Stimulated activated CD4-positive, alpha-beta T cell treated with anti-CD3 and anti-CD28 coated beads, Interleukin-4, amount 100 ng/mL, for 1 hour (primary cell): ENCODE measurements at places on chromosomes 4 and X.

DNA sequence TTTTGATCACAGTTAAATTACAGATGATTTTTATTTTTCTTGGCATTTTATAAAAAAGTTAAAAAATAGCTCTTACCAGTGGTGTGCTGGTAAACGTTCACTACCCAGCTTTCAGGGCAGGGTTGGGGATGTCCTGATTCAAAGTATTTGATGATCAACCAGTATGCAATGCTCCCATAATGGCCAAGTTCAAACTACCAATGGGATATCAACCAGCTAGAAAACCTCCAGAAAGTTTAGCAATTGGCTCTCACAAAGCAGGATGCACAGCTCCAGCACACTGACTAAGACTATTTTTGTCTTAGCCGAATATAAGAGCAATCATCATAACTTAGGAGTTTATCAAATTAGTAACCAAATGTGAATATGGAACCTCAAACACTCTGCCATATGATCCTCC is 108.0 kb upstream of the PDE5A start:
- DNase-seq: no peak

- no peak for DNase-seq
Observed at GRCh38 chrX:104255465-104255864, 732 bp upstream of the ESX1 start.

- DNase-seq: no peak
Observed at GRCh38 chr4:35315419-35315818, 928.9 kb downstream of the ARAP2 start.

- no peak for DNase-seq
Observed at GRCh38 chr4:40441430-40441829, 106.3 kb downstream of the CHRNA9 start.

DNA sequence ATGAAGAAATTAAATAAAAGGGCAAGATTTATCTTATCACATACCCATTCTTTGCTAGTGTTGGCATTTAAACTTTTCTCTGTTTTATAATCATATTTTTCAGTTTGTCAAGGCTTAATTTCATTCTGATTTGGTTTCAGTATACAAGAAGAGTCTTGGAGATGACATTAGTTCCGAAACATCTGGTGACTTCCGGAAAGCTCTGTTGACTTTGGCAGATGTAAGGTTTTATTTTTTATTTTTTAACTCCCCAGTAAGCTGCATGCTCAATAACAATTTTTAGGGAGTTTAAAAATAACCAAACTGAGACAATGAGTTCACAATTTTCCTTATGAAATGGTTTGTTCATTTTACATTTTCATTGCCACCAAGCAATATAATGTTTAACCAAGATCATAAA is 39.8 kb downstream of the ANXA3 start:
- no peak for DNase-seq

DNA sequence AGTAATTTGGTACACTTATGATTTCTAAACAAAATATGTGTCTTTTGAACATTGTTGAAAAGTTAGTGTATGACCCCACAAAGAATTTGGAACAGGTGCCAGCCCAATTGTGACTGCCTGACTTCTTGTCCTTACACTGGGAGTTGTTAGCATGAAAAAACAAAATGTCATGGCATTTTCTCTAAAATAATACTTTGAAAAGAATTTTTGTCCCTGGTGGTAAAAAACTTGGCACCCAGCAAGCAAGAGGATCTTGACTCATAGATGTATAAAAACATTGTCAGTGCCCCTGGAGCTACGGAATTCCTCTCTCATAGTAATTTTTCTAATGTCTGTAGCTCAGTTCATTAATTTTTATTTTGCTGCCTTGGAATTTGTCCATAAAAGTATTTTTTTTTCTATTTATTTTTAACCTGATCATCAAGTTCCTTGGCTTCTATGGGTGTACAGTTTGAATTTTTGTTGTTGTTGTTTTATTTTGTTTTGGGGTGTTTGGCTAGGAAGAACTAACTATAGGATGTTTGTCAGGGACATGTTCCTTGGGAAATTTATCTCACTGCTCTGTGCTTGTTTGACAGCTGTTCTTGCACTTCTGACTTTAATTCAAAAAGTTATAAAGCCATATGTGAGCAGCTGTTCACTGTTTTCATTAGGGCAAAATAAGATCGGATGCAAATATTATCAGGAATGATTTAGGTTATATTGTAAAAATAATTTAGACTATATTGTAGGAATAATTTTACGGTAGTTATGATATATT is 95.4 kb upstream of the NUDT6 start:
- no peak for DNase-seq

DNA sequence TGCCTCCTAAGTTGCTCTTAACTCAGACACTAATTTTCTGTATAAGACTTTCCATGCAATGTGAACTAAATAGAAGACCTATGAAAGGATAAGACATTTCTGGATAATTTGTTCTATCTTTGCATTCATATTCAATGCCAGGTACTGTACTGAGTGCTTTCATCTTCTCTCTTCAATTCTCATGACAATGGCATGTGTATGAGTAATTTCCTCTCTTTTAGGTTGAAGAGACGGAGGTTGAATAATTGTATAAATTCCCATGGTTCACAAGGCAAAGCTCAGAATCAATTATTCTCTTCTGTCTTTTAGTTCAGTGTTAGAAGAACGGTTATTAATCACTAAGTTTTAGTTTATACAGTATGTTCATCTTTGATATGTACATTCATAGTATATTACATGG is 29.3 kb upstream of the CFAP299 start:
- no peak for DNase-seq

GRCh38 chr4:151922306-151922705 is 161.5 kb upstream of the GATB start:
- DNase-seq: no peak

GRCh38 chr4:74628852-74629620 is 165.3 kb downstream of the BTC start:
- no peak for DNase-seq

- DNase-seq: no peak
Observed at GRCh38 chr4:152454398-152455011, 81.4 kb downstream of the FBXW7 start.

DNA sequence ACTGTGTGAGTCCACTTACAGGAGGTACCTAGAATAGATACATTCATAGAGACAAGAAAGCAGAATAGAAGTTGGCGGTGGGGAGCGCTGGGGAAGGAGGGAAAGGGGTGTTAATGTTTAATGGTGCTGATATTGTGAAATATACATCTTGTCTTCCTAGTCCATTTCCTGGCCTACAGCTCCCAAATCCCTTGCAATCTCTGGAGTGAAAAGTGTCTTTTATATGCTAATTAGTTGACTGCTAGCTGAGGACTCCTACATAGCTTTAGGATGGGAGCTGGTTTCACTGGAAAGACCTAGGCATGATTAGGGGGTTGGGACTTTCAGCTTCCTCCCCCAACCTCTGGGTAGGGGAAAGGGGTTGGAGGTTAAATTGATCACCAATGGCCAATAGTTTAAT is 36.0 kb downstream of the FUNDC1 start:
- DNase-seq: no peak

DNA sequence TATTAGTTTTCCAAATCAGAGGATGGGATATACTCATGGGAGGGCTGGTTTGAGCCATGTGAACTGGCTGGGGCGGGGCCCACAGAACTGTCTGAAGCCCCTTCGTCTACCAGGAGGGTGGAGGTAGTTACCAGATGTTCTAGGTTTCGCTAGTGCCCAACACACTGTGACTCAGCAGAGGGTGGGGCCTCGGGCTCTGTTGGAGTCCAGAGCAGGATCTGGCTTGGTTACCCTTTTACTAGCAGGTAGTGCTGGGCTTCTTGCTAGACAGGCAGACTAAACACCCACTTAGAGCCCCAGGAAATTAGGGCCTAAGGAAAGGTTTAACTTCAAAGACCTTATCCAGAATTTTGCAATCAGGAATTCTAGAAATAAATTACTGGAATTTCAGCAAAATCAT is 56.2 kb upstream of the CHRDL1 start:
- DNase-seq: no peak

GRCh38 chrX:45524805-45525204 is 324.1 kb upstream of the DIPK2B start:
- no peak for DNase-seq

GRCh38 chr4:90198086-90198847 is 71.1 kb downstream of the CCSER1 start:
- no peak for DNase-seq

DNA sequence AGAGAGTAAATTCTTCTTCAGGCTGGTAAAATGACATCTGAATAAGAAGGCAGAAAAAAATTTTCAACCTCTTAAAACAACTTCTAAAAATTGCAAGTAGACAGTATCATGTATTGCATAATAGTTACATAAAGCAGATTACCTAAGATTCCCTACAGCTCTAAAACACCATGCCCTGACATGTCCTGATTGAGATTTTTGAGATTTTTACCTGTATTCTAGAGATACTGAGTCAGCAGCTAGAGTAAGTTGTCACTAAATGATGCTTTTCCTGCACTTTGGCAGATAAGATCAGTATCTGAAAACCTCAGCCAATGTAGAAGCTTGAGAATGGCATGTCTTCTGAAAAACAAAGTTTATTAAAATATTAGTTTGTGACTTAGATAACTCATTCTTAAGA is 713.6 kb downstream of the CCSER1 start:
- no peak for DNase-seq

GRCh38 chr4:119031218-119031617 is 104.4 kb upstream of the MYOZ2 start:
- DNase-seq: no peak

GRCh38 chrX:105694839-105695238 is 127.5 kb upstream of the NRK start:
- DNase-seq: no peak

DNA sequence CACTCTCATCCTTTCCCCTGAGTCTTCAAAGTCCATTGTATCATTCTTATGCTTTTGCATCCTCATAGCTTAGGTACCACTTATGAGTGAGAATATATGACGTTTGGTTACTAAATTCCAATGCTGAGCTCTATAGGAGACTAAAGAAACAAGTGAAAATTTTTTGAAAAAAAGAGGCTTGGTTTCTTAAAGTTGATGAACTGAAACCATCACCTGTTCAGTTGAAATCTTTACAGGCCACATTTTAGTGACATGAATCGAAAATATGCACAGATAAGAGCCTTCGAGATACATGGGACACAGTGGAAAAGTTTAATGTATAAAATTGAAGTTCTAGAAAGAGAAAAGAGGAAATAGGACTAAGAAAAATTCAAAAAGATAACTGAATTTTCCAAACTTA is 195.8 kb downstream of the GPM6A start:
- no peak for DNase-seq

DNA sequence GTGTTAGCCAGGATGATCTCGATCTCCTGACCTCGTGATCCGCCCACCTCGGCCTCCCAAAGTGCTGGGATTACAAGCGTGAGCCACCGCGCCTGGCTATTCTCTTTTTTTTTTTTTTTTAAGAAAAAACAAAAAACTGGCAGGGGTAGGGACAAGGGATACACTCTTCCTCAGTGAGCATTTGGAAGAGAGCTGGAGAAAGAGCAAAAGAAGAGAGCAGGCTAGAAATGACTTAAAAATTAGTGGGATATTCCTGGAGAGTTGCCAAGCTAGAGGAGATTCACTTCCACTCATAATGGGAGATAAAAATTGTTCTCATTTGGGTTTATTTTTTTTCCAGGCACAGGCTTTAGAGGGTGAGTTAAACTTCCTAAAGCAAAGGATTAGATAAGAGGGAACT is 140.0 kb upstream of the SCML1 start:
- no peak for DNase-seq

DNA sequence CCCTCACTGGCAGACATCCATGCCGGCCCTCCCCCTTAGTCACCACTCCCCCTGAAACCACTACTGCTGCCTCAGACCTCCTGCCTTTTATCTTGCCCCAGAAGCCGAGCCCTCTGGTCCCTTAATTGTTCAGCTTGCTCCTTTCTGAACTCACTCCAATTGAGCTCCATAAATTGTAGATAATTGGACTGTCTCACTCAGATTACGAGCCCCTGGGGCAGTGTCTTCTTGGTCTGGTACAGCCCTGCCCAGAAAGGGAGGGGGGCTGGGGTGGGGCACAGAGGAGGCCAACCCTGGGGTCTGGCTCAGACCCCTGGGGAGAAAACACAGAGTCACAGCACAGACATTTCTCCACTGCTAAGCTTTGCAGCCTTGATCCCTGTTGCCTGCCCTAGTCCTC is 39.4 kb downstream of the NALF2 start:
- DNase-seq: no peak

DNA sequence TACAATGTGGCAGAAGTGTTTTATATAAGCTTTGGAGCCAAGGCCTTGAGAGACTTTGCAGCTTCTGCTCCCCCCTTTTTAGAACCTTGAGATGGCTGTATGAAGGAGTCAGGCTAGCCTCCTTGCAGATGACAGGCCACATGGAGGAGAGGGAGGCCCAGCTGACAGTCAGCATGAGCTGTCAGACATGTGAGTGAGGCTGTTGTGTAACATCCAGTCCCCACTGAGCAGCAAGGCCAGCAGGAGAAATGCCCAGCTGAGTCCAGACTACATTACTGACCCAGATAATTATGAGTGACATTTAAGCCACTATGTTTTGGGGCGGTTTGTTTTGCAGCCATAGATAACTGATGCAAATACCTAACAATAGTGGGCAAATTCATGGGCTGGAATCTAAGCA is 515.3 kb upstream of the ARX start:
- no peak for DNase-seq

DNA sequence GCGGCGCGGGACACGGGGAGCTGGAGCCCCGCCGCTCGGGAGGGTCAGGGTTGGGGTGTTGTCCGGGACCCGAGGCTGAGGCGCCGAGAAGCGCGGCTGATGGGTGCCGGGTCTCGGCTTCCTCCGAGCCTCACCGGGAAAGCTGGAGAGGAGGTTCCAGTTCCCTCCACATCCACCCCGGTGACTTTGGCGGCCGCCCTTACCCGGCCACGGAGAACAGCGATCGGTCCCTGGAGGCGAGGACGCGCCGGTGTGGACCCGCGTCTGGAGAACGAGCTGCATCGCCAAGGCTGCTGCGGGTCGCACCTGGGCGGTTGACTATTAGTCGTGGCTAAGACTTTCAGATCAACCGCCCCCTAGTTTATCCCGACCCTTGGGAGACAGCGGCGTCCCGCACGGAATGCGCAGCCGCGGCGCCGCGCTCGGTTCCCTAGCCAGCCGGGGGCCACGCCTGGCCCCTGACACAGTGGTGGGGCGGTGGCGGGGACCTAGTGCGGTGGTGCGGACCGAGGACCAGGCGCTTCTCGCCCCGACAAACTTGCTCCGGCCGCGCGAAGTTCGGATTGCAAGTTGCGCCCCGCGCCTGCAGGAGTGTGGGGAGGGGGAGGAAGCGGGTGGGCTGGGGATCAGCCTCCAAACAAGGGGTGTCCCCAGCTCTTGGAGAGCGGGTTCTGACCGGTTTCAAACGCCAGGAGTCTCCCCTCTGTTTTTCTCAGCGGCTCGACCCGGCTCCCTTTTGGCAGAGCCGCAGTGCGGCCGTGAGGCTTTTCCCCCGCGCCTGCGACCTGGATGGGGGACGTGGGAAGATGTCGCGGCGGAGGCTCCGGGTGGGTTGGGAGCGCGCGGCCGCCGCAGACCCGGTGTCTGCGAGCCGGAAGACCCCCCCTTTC is 568 bp downstream of the FHDC1 start:
- DNase-seq: peak; percentile 7

- no peak for DNase-seq
Observed at GRCh38 chrX:134998246-134998645, 7.5 kb downstream of the SMIM10 start.
